ENCODE measurements at places on chromosomes 4 and X. TPM values are rescaled to one million over a fixed set of nuclear protein-coding genes. Genes with fewer than 3 reads are reported as not detected.

- no peak for DNase-seq
Measured at GRCh38 chr4:185307136-185307950, 88.4 kb downstream of the LRP2BP start.

DNA sequence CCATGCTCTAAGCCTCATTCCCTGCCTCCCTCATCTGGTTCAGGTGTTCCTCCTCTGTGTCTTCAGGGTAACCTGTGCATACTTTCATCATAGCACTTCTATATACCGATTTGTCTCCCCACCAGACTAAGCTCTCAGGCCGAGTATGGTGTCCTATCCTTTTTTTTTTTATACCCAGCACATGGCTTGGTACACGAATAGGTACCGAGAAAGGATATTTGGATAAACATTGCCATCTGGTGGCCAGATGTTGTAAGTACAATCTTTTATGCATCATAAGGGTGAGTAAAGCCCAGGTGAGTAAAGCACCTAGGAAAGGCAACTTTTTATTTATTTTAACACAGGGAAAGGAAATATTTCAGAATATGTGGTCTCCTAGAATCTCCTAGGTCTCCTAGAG lies 68.4 kb downstream of the MID2 start:
- DNase-seq: no peak

DNA sequence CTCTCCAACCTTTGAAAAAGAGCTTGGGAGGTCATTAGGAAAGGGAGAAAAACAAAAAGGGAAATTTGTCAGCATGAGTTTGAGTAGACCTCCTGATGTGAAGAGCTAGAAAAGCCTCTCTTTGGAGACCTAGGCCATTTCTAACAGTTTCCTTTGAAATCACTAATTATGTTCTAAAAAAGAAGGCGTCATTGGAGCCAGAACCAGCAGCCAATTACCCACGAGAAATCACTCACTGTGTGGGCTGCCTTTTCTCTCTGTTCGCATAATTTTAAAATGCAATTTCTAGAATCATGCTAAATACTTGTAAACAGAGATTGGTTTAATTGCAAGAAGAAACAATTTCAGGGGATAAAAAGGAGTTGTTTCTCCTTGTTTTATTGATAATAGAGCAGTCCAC lies 246.3 kb upstream of the GATB start:
- DNase-seq: no peak

- DNase-seq: peak; percentile 95
Measured at GRCh38 chr4:87506974-87507701, 22.0 kb downstream of the SPARCL1 start.

DNA sequence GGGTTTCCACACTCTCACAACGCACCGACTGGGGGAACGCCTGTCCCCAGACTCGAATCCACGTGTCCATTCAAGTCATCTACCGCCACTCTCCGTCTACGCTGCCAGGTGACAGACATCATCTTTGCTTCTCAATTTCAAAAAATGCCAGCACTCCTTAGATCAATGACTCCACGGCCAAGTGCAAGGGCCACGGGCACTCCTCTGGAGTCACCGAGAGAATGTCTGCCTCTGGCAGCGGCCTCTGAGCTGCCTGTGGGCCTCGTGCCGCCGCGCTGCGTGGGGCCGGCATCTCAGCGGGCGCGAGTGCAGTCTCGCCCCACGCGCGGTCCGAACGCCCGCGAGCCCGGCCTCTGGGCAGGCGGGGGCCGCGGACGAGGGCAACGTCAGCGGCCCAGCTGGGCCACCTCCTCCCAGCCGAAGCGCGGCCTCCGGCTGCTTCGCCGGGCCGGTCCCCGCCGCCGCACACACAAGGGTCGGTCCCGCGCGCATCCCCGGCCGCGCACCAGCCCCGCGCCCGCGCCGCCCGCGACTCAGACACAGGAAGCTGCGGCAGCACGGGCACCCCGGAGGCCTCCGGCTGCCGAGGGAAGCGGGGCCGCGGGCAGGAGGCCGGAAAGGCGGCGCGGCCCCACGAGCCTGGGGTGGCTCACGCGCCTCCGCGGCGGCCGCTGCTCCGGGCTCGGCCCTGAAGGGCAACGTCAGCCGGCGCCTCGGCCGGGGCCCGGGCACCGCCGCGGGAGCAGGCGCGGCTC lies 450 bp downstream of the ACSL1 start:
- no peak for DNase-seq

- DNase-seq: no peak
Measured at GRCh38 chr4:15233264-15233597, 194.6 kb upstream of the C1QTNF7 start.

The STAG2 gene
- 15.7 TPM for polyA plus RNA-seq
